Dermis blood vessel endothelial cell (primary cell): ENCODE measurements at places on chromosomes 4 and X.

DNA sequence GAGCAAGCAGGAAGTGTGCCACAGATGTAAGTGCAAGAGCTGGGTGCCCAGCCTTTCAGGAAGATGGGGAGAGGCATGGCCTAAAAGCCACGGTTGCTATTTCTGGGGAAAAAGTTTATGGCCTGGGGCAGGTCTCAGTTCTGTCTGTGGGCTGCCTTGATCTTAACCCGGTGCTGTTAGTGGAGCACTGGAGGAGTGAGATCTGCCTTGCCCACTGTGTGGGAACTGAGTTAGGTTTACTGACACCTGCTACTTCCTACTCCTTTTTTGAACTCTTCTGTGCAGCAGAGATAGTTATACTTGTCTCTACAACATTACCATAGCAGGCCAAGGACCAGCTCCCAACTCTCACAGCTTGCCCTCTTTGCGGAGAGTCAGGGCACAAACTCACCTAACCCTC lies 76.5 kb downstream of the ITM2A start:
- DNase-seq = no peak

DNA sequence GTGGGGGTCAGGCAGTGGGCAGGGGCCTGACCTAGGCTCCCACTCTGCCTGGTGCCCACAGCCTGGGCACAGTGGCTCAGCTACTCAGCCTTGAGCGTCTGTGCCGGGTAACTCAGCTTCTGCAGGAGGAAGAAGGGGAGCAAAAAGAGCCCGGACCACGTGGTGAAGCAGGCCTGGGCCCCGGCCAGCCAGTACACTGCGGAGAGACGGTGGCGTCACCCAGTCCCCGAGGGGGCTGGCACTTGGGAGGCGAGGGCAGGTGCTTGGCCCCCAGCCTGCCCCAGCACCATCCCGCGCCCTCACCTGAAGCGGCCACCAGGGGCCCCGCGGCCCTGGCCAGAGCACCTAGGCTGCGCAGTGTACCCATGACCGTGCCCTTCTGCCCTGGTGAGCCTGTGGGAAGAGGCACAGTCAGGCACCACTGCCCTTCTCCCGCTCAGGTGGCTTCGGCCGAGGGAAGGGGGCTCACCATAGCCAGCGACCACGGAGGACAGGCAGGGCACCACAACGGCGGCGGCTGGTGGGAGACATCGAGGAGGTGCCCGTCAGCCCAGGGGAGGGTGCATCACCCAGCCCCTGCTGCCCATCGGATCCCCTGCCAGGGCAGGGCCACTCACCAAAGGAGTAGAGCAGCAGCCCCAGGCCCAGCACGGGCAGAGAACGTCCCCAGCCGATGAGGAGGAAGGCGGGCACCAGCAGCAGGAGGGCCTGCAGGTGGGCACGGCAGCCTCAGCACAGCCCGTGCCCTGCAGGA lies 32.3 kb downstream of the NOP14 start:
- no peak for DNase-seq

- DNase-seq = no peak
Observed at GRCh38 chrX:151700581-151700980, 5.3 kb downstream of the PRRG3 start.

- no peak for DNase-seq
Observed at GRCh38 chr4:21522296-21522695, 426.3 kb downstream of the KCNIP4 start.

DNA sequence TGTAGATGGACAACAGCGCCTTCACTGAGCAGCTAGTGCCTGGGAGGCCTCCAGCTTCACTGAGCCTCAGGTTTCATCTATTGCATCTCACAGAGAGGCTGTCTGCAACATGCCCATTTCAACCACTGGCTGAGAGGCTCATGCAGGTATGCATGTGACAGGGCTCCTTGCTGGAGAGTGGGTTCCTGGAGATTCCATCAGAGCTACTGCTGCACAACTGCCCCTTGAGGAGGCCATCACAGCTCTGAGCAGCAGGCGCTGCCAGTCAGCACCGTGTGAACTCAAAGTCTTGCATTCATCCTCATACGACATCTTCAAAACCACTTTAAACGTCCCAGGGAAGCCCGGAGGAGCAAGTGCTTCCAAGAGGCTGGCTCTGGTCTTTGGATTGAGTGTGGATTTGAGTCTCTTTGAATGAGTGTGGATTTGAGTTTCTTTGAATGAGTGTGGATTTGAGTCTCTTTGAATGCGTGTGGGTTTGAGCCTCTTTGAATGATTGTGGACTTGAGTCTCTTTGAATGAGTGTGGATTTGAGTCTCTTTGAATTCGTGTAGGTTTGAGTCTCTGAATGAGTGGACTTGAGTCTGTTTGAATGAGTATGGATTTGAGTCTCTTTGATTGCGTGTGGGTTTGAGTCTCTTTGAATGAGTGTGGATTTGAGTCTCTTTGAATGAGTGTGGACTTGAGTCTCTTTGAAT lies 8.7 kb downstream of the P2RY8 start:
- DNase-seq = no peak

- DNase-seq = no peak
Observed at GRCh38 chr4:105154576-105154975, 7.9 kb downstream of the TET2 start.

DNA sequence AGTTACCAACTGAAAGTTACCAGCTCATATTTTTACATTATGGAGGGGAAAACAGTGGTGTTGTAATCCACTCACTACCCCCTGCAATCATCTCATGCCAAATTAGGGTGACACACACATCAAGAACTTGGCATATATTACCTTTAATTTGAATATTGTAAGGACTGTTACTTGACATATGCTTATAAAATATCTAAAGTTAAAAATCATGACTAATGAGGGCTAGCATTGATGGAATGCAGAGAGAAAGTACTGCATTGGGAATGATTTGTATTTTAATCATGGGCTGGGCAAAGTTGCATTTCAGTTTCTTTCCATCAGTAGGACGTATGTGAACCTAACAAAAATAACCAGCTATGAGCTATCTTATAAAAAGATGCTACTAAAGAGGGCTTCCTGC lies 517.5 kb upstream of the GRIA3 start:
- DNase-seq = no peak

DNA sequence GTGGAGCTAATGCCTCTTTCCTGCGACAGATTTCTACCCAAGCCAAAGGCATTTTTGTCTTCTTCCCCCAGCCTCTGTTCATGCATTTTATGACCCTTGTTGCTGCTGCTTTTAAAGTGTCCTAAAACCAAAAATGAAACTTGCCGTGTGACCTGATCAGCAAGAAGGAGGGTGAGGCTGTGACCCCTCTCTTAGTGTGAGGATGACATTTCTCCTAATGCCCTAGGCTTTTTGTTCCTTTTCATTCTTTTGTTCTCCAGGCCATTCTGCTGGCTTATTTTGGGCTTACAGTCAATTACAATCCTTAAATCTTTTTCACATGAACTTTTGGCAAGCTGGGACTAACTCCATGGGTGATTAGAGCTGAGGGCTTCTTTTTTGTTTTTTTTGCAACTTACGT lies 34.4 kb downstream of the PTTG2 start:
- DNase-seq = no peak
